ENCODE measurements at places on chromosomes 2 and 18. TPM values are rescaled to one million over a fixed set of nuclear protein-coding genes. Genes with fewer than 3 reads are reported as not detected.

- ATAC-seq, result no peak
These were observed 117.2 kb downstream of the SPIRE1 start for GRCh38 chr18:12540751-12541150.

The PER2 gene
- total RNA-seq, result 5.6 TPM

The LINC00305 gene
- total RNA-seq, result not detected

DNA sequence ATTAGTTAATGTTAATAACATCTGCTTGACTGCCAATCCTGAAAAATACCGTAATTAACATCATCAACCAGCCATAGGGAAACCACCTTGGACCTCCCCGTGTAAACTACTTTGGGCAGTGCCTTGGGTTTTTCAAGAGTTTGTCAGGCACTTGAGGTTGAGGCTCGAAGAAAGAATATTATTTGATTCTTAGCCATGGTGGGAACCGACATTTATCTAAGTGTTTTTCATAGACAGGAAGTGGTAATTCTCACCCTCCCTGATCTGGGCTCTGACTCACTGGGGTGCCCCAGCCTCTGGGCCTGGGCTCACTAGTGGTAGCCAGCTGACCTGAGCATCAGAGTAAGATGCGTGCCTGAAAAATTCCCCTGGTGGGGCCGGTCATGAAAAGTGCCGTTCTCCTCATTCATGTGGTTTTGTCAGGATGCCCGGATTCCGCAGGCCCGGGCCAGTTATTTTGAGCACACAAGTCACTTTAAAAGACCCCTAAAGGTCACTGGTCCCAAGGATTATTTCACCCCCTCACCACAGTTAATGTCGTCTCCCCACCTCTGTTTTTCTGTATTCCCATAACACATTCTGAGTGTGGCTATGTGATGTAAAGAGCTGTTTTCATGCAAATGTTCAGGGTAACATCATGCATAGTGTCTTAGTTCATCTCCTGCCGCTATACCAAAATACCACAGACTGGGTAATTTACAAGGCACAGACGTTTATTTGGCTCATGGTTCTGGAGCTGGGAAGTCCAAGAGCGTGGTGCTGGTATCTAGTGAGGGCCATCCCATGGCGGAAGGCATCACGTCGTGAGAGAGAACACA, 21.6 kb upstream of the SPATA3 start:
- no peak for ATAC-seq

GRCh38 chr2:86229221-86229620, 30.0 kb downstream of the MRPL35 start:
- no peak for ATAC-seq

DNA sequence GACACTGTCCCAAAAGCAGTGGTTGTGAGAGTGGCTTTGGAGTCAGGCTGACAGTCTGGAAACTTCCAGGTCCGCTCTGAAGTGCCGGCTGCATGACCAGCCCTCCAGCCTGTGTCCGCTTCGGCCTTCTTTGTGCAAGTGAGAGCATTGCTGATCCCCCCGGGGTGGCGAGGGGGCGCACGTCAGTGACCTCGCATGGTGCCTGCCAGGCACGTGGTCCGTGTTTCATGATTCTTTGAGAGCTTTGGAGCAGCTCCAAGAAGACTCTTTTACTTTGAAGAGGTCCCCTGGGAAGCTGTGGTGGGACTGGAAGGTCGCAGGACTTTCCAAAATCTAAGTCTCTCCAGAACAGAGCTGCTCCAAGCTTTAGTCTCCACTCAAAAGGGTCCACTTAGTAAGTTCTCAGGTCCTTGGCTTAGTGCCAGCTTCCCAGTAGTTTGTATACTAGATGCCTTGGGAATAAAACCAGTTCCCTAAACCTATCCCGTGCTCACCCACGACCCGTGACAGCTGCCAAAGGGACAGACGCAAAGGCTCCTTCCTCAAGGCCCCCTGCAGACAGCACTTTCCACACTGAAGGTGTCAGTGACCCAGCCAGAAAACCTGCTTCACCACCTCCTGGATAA, 68.8 kb downstream of the ADI1 start:
- no peak for ATAC-seq

The CCL20 gene
- not detected for total RNA-seq

The TTN gene
- total RNA-seq, result 2.8 TPM

The TUBB8B gene
- total RNA-seq, result 1.4 TPM

GRCh38 chr2:28676152-28676835, 75.3 kb upstream of the PPP1CB start:
- peak; percentile 54 for ATAC-seq

DNA sequence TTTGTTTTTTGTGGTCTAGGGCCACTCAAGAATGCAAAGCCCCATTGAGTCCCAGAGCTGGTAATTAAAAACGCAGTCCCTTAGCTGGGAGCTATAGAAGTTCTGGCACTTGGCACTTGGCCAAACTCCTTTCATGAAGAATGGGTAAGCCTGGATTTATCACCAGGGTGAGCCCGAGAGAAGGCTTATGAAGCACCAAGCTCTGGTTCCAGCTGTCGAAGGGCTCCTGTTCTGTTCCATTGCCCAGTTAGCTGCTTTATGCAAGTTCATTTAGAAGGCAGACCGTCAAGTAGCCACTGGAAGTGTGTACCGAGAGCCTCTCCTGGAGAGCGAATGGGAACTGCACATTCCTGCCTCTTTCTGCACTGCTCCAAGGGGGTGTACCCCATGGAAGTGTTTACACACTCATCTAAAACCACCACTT, 14.2 kb downstream of the ECEL1 start:
- peak; percentile 93 for ATAC-seq

GRCh38 chr2:127527001-127527804, 914 bp upstream of the IWS1 start:
- peak; percentile 1 for ATAC-seq

DNA sequence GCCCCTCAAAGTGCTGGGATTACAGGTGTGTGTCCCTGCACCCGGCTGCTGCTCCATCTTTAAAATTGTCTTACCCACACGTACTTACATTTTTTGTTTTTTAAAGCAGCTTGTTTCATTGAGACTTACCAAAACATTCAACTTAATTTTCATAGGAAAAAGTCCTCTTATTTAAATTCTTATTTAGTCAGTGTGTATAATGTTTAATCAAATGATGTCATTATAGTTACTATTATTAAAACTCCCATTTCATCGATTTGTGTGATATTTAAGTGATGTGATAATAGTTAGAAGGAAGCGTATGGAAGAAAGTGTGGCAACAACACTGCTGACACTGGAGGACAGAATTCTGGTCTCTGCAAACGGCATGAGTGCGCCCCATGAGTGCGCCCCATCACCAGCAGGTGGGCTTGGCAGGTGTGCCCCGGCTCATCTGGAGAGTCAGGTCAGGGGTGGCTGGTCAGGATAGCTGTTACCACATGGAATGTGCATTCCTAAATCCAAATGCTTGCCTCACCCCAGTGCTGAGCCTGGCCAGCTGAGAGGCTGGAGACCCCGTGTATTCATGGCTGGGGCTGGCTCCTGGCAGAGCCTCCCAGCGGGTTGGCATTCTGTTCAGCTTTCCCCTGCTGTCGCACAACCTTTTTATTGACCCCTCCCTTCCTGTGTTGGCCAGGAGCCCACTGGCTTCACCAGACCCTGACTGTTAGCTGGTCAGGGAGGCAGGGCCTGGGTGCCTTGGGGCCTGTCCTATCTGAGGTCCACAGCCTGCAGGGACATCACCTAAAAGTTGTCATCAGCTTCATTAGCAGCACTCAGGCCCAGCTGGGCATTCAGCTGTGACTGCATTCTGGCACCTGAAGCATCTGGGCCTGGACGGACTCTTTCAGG, 79.7 kb downstream of the AGAP1 start:
- ATAC-seq, result no peak

GRCh38 chr2:160221391-160222276, 21.6 kb upstream of the ITGB6 start:
- ATAC-seq, result peak; percentile 57

DNA sequence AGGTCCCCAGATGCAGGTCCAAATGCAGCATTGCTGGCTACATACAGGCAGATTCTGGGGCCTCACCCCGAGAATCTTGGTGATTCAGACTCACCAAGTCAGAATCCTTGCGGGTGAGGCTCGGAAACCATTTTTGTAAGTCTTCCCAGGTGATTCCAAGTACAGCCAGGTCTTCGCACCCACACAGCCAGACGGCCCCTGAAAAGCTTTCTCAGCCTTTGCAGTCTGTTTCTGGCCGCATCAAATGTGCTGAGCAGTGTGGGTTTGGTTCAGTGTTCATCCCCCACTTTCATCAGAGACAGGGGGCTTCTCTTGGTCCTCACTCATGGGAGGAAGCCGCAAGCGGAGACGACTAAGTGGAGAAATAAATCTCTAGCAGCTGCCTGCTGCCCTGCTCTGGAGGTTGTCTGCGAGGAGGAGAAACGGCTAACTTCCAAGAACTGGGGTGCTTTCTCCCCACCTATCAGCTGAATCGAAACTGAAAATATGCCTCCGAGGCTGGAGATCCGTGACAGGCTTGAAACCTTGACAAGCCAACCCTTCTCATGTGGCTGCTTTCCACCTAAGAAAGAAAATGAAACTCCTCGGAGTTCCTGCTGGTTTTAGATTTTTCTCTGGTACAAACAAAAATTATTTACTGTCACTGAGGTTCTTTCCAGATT, 8.9 kb upstream of the TMEM185B start:
- peak; percentile 29 for ATAC-seq

The PXDN gene
- 55.9 TPM for total RNA-seq

The DPYSL5 gene
- total RNA-seq, result 96.6 TPM

DNA sequence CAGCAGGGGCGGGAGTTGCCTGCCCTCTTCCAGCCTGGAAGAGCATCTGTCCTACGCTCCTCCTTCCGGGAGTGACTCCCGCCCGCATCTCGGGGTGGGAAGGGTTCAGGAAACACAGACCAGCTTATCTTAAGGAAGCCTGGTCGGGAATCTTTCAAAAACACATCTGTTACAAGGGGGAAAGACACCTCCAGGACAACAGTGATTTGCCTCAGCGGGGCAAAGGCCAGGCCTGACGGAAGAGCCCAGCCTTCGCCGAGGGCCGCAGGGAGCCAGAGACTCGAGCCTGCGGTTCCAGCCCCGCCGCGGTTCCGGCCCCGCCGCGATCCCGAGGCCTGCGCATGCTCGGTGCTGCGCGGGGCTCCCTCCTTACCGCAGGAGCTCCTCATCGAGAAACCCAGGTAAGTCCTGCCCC, 38.1 kb upstream of the TGIF1 start:
- no peak for ATAC-seq

DNA sequence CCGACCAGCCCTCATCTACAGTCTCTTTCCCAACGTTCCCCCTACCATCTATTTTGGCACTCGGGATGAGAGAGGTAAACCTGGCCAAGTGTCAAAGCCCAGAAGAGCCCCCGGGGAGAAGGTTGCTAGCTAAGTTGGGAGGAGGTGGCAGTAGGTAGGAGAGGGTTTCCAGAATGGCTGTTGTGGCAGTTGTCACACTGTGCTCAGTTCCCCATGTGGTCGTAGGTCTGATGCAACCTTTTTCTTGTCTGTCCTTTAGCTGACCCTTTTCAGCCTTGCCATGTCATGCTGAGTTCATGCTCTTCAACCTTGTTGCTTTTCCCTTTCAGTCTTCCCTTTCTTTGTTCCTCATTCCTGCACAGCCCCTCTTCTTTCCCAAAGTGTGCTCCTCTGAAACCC, 34.5 kb downstream of the TTLL4 start:
- peak; percentile 19 for ATAC-seq

- no peak for ATAC-seq
These were observed 237.6 kb downstream of the THSD7B start for GRCh38 chr2:137002896-137003295.

DNA sequence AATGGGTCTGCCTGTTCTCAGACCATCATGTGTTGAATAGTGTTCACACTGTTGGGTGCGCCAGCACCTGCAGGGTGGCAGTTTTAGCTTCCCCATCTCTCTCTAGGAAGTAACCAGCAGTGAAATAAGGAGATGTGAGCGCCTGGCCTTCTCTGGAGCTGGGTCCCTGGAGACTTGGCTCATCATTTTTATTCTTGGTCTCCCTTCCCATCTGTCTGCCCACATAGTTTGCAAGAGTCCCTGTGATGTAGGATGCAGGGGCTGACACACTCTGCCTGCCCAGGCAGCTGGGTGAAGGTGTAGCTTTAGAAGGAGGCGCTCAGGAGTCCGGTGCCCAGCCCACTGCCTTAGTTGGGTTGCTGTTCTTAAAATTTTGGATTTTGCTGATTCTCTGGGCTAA, 172.2 kb downstream of the LDLRAD4 start:
- ATAC-seq, result no peak

The ENOSF1 gene
- total RNA-seq, result 4.6 TPM

DNA sequence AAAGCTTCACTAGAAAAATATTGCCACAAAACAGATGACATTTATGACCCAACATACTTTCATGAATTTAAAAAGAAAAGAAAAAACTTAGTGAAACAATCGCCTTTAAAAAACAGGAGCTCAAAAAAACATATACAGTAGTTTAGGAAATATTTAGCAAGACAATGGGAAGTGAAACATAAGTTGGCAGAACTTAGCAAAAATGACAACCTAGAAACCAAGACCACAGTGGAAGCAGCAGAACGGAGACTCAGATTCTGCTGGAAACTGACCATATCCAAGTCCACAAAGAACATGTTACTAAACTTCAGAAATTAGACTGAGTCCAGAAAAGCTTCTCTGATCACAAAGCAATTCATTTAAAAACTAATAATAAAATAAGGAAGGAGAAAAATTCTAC, 41.8 kb upstream of the CTAGE1 start:
- no peak for ATAC-seq

The ACADL gene
- 0.26 TPM for total RNA-seq

GRCh38 chr2:162839419-162839818, 852 bp upstream of the KCNH7 start:
- peak; percentile 64 for ATAC-seq

The UGT1A8 gene
- 0.39 TPM for total RNA-seq

The AQP12A gene
- total RNA-seq, result not detected

- peak; percentile 12 for ATAC-seq
These were observed 36.7 kb downstream of the FAM117B start for GRCh38 chr2:202671317-202672035.

The HNRNPA3 gene
- total RNA-seq, result 89.6 TPM

DNA sequence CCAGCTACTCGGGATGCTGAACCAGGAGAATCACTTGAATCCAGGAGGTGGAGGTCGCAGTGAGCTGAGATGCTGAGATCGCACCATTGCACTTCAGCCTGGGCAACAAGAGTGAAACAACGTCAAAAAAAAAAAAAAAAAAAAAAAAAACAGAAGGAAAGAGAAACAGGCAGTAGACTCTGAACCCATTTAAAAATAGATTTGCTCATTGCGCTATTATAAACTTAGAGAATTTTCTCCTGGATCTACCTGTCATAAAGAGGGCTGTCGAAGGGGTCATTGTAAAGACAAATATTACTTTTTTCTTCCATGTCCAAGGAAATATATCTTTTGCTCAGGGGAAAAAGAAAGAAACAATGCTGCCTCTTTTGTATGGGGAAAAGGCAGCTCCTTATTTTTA, 425.0 kb upstream of the ID2 start:
- ATAC-seq, result no peak

- peak; percentile 28 for ATAC-seq
These were observed 126.6 kb upstream of the PDE1A start for GRCh38 chr2:182553483-182553882.

GRCh38 chr2:234768608-234769196, 183.1 kb upstream of the SH3BP4 start:
- ATAC-seq, result no peak

GRCh38 chr2:64985447-64985846, 3.8 kb upstream of the SLC1A4 start:
- no peak for ATAC-seq

The DRC1 gene
- not detected for total RNA-seq

- no peak for ATAC-seq
These were observed 46.4 kb downstream of the INSIG2 start for GRCh38 chr2:118134650-118135049.

Data from motor neuron (in vitro differentiated cells).